CD8-positive, alpha-beta memory T cell (primary cell): ENCODE measurements at places on chromosomes 3 and 15. TPM values are rescaled to one million over a fixed set of nuclear protein-coding genes. Genes with fewer than 3 reads are reported as not detected.

DNA sequence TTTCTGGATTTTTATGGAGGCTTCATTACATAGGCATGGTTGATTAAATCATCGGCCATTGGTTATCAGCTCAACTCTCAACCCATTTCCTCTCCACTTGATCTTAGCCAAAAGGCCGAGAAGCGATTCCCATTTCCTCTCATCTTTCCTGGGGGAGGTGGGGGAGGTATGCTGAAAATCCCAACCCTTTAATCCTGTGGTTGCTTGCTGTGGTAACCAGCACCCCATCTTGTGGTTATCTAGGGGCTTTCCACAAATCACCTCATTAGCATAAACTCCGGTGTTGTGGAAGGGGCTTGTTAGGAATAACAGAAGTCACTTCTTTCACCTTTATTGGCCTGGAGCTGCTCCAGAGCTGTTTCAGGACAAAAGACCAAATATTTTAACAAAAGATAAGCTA, 20.9 kb downstream of the PDE8A start:
- H3K36me3 ChIP-seq: no peaks in the 10 kb centered on the region
- DNase-seq: no peak
- H3K4me3 ChIP-seq: no peak overlapping the region
- no peaks in the 10 kb centered on the region for H3K27me3 ChIP-seq
- peaks cover 12% of the 10 kb centered on the region for H3K4me1 ChIP-seq

GRCh38 chr3:110754212-110754916, 317.3 kb upstream of the NECTIN3 start:
- no peaks in the 10 kb centered on the region for H3K27me3 ChIP-seq
- H3K4me1 ChIP-seq: no peaks in the 10 kb centered on the region
- no peak overlapping the region for H3K4me3 ChIP-seq
- DNase-seq: no peak
- no peaks in the 10 kb centered on the region for H3K36me3 ChIP-seq
- H3K27ac ChIP-seq: no peak overlapping the region

DNA sequence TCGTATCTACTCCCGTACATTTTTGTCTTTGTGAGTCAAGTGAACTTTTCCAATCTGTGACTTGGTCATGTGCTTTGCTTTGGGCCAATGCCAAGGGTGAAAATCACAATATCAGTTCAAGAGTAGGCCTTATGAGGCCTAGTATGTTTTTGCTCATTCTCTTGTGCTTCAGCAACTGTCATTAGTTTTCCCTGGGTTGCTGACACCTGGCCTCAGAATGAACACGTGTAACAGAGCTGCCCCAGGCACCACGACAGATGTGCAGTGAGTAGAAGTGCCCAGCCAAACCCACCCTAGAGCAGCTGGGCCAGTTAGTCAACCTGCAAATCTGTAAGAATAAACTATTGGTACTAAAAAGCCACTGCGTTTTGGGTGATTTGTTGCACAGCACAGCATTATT, 460.3 kb upstream of the WNT5A start:
- H3K27me3 ChIP-seq: no peaks in the 10 kb centered on the region
- DNase-seq: no peak

GRCh38 chr15:89499156-89499555, 2.8 kb upstream of the RHCG start:
- no peaks in the 10 kb centered on the region for H3K36me3 ChIP-seq
- H3K4me1 ChIP-seq: no peaks in the 10 kb centered on the region
- H3K4me3 ChIP-seq: no peak overlapping the region
- peaks cover 13% of the 10 kb centered on the region for H3K27me3 ChIP-seq
- H3K27ac ChIP-seq: no peak overlapping the region

GRCh38 chr3:4512895-4513616, 19.9 kb downstream of the ITPR1 start:
- no peaks in the 10 kb centered on the region for H3K27me3 ChIP-seq
- H3K4me3 ChIP-seq: no peak overlapping the region
- no peak overlapping the region for H3K27ac ChIP-seq
- H3K36me3 ChIP-seq: no peaks in the 10 kb centered on the region
- no peak for DNase-seq

DNA sequence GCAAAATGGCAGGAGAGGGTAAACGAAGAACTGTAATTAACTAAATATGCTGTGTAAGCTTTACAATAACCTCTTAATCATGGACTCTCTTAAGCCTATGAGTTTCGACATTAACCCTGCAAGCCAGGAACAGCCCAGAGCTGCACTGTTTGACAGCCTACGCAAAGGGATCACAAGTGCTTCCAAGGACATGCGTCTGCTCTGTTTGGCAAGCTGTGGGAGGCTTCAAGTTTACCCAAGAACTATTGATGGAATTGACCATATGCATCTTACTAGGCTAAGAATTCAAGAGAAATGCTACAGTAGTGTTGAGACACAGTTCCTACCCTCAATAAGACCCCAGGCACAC, 66.0 kb downstream of the PDZRN3 start:
- no peak overlapping the region for H3K4me3 ChIP-seq
- H3K4me1 ChIP-seq: no peaks in the 10 kb centered on the region
- H3K27ac ChIP-seq: no peak overlapping the region
- DNase-seq: no peak
- no peaks in the 10 kb centered on the region for H3K36me3 ChIP-seq

DNA sequence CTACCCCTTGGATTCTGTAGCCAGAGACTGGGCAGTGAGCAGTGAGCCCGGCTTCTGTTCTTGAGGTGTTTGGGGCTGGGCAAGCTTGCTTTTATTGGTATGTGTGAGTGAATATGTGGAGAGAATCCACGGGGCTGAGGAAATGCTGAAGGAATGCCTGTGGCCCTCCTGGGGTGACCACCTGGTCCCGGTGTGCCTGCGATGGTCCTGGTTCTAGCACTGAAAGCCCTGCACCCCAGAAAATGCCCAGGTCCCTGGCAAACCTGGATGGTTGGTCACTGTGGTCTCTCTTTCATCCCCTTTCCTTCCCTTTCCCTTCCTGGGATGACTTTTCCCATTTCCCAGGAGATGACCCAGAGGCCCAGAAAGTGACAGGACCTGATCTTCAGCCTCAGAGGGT, 4.2 kb downstream of the ZBTB47 start:
- no peaks in the 10 kb centered on the region for H3K27me3 ChIP-seq
- DNase-seq: no peak
- no peak overlapping the region for H3K4me3 ChIP-seq
- no peak overlapping the region for H3K27ac ChIP-seq
- H3K36me3 ChIP-seq: no peaks in the 10 kb centered on the region
- H3K4me1 ChIP-seq: peaks cover 14% of the 10 kb centered on the region

- no peak overlapping the region for H3K27ac ChIP-seq
- no peaks in the 10 kb centered on the region for H3K36me3 ChIP-seq
- DNase-seq: no peak
- H3K27me3 ChIP-seq: no peaks in the 10 kb centered on the region
- no peaks in the 10 kb centered on the region for H3K4me1 ChIP-seq
Measured at GRCh38 chr3:152609891-152610290, 225.0 kb upstream of the P2RY1 start.

ITIH3 gene
- not detected for total RNA-seq

BOC gene
- not detected for total RNA-seq

CORO2B gene
- not detected for total RNA-seq

HLTF gene
- 18.6 TPM for total RNA-seq

LRRC31 gene
- total RNA-seq: not detected
